HFFc6 (cell line): ENCODE measurements at places on chromosomes 3 and 15.

DNA sequence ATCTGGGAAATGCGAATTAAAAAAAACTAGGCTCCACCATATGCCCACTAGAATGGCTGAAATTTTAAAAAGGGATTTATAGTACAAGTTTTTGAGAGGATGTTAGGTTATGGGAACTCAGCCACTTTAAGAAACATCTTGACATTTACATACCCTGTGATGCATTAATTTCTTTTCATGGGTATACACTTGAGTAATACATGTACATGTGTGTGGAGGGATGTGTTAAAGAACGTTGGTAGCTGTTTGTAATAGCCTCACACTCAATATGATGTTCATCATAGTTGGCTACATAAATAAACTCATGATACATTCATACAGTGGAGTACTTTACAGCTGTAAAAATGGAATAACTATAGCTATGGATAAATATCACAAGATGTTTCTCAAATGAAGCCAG is 40.9 kb downstream of the MEF2A start:
- DNase-seq, result no peak

DNA sequence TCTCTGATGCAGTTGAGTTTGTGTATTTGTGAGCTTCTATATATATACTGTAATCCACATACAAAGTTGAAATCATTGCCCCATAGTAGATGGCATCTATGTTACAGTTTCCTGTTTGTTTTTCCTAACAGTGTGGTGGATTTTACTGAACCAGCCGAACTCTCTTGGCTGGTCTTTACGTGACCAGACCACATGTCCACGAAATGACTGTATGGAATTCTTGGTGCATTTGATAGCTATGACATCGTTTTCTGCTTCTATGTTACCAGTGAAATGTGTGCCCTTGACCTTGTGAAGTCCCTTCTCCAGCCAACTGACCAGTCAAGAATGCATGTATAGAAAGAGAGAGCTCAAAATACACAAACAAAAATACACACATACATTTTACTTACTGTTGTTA is 1.8 kb downstream of the KCNMB2 start:
- DNase-seq, result no peak

DNA sequence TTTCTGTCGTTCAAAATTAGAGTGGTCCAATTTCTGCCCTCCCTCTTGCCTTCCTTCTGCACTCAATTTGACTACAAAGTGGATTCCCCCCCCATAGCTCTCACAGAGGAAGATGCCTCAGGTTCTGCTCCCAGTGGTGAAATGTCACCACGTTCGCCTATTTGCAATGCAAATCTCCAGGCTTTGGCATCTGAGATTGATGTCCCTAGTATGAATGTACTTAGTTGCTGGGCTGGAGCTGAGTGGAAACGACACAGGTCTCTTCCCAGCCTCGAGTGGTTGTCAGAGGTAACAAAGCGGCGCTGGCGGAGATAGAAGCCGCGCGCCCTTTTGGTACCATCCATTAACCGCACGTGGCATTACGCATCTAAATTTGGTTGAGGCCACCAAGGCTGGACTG is 860.1 kb downstream of the MCTP2 start:
- no peak for DNase-seq

GRCh38 chr15:45106002-45106790 is 7.8 kb downstream of the DUOX2 start:
- DNase-seq, result no peak

DNA sequence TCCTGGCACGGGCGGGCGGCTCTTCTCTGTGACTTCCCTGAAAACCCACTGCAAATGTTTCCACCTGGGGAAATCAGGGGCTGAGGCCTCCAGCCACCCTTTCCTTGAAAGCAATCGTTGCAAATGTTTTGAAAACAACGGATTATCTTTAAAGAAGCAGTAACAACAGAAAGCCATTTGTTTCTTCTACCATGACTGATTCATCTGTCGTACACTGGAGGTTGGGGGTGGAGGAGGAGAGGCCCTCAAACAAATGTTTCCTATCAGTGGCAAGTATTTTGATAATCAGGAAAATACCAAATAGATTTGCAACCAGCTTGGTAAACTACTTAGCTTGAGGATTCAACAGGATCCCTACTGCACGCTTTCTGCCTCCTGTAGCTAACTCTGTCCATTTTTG is 114.9 kb downstream of the PDZRN3 start:
- DNase-seq, result no peak

- no peak for DNase-seq
Observed at GRCh38 chr15:85492406-85492805, 112.0 kb downstream of the AKAP13 start.

DNA sequence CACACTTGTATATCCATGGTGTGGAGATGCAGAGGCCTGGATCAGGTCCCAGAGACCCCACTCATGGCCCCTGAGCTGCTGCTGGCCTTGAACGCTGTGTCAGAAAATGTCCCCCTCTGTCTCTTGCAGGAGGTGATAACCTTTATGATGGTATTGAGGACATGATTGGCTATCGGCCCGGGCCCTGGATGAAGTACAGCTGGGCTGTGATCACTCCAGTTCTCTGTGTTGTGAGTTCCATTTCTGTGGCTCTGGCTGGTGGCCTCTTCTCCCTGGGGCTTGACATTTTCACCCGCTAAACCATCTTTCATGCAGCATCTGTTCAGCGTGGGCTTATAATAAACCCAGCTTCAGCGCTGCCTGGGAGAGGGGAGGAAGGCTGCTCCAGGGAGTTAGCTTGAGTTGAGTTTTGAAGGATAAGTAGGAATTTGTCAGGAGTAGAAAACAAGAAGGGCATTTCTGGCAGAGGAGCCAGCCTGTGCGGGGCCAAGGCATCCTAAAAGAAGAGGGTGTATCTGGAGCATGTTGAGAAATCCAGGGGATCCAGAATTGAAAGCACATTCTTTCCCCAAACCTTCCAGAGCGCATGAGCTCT is 61.1 kb downstream of the GRIP2 start:
- no peak for DNase-seq

GRCh38 chr15:78988361-78988911 is 43.6 kb upstream of the CTSH start:
- DNase-seq, result peak; percentile 96

DNA sequence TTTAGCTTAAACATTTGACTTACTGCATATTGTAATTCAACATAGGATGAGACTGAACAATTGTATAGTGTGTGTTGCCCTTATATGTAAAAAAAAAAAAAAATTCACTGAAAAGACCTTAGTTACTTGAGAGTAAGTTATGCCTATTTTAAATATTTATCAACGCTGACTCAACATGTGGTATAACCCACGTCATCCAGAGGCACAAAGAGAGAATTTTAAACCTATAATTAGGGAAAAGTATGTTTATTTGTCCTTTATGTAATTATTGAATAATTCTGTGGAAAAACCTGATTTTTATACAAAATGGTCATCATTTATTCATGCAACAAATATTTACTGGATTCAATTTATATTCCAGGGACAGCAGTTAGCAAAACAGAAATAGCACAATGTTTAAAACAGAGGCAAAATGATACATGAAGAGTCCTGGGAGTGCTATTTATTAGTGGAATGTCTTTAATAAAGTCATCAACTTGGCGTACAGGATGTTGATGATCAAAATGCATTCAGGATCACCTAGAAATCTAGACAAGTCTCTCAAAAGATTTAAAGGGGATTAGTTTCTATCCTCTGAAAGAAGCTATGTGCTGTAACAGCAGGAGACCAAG is 223.7 kb downstream of the PCCB start:
- DNase-seq, result peak; percentile 72

GRCh38 chr15:42057799-42058646 is 36.3 kb downstream of the PLA2G4D start:
- DNase-seq, result no peak

GRCh38 chr3:38137615-38138348 is 679 bp upstream of the MYD88 start:
- no peak for DNase-seq

GRCh38 chr3:13324835-13325501 is 95.2 kb downstream of the NUP210 start:
- no peak for DNase-seq

- DNase-seq, result no peak
Observed at GRCh38 chr3:25558796-25559195, 105.9 kb downstream of the TOP2B start.

- DNase-seq, result peak; percentile 40
Observed at GRCh38 chr3:131454501-131454900, 48.3 kb downstream of the MRPL3 start.

- no peak for DNase-seq
Observed at GRCh38 chr3:133453383-133453782, 53.5 kb downstream of the BFSP2 start.

DNA sequence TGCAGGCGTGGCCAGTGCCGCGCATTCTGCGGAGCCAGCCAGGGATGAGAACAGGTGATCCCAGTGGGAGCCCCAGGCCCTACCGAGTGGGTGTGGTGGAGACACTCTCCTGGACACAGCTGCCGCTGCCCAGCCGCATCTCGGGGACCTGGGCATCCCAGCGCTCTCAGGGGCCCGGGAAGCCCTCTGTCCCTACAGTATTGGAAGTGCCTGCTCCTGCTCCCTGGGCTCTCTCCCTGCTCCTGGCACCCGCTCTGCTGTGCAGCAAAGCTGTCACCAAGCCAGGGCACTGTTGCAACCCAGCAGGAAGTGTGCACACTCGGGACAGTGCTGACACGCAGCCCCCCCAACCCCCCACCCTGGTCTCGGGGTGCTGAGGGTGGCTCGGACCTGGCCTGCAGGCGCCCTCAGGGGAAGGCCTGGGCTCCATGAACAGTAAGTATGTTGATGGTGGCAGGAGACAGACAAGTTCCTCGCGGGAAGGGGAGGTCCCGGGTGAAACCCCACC is 1177.4 kb upstream of the GBE1 start:
- DNase-seq, result no peak

DNA sequence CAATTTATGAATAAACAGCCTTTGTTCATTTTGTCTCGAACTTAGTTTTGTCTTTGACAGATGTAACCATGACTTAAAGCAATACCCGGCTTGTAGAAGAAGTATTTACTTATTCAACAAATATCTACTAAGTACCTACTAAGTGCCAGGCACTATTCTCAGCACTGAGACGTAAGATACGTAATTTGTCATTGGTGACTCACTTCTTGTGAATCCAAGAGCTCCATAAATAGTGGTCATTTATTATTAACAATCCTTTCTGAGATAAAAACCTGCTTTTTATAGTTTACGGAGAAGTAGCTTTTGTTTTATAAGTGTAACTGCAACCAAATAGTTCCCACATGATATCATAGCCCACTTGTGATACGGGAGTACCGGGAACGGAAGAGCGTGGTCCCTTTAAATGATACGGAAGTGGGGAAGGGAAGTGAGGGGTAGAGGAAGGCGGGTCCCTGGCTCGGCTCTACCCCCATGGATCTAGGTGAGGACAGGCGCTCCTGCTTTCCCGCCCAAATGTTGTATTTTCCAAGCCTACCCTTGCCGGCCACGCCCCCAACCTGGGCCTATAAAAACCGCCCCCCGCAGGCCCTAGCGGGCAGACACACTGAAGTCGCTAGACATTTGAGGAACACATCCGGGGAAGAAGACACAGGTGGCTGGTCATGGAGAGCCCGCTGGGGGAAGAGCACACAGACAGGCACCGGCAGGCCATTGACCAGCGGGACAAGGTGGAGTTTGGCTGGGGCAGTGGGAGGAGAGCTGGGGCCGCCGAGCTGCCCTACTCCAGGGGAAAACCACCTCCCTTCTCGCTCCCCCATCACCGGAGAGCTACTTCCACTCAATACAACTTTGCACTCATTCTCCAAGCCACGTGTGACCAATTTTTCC is at the start of gene SAMMSON:
Gene SAMMSON, plus strand, starts transcription at position 594 of the 888 bp plus-strand sequence.
- DNase-seq, result peak; percentile 26

- DNase-seq, result no peak
Observed at GRCh38 chr3:126734106-126734723, 30.2 kb downstream of the CHCHD6 start.

GRCh38 chr3:75951941-75952340 is 166.6 kb upstream of the ZNF717 start:
- DNase-seq, result no peak

- DNase-seq, result no peak
Observed at GRCh38 chr15:100515758-100516157, 13.0 kb downstream of the CERS3 start.

GRCh38 chr3:141921316-141921715 is 44.9 kb downstream of the ATP1B3 start:
- DNase-seq, result no peak

DNA sequence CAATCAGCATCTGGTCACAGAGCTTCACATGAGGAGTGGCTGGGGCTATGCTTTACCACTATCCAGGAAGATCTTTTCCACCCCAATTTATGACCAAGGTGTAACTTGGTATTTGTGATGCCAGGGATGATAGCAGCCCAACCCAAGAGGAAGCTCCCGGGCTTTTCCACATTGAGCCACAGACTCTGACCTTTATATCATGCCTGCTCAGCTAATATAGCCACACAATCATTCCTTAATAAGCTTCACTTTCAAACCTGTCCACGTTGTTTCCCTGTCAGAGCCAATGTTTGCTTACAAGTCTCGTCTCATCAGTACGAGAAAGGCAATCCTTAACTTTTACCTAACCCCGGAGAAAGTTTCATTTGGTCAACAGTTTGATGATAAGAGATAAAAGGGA is 330.9 kb downstream of the SHQ1 start:
- no peak for DNase-seq

DNA sequence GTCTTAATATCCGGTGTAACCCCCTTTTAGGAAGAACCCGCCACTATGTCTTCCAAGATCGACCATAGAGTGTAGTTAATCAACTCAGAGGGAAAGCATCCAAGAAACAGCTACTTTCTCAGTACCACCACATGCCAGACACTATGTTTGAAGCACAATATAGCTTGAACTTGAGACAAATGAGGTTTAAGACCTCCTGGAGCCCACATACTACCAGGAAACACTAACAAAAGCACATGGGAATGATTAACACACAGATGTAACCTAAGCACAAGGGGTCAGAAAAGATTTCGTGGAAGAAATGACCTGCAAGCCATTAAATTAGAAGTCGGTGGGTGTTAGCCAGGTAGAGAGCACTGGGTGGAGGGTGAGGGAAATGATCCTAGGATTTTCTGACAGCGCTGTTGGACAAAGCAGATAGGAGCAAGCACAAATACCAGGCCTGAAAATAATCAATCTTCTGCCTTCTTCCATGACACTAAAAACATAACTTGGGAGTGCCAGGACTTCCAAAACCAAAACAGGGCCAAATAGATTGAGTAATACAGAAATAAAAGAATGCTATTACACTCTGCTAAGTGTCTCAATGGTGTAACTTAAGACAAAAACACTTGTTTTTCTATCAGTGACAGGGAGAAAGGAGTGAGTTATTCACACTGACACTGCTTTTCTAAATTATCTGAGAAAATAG is 213.7 kb downstream of the FOXP1 start:
- no peak for DNase-seq

DNA sequence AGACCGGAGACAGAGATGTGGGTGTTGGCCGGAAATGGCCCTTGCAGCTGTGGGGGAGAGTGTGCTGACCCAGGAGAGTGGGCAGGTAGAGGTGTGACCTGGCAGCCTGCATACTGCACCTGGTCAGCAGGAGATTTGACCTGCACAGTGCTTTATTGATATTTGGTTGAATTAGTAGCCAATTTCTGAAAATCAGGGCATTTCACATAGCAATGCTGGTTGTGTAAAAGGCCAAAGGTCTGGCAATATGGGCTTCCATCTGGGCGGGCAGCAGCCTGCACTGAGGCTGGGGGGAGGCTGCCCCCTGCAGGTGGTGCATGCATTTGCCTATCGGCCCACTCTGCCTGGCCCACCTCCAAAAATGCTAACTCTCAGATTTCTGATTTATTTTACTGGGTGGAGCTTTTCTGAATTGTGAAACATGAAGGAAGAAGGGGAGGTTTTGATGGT is 9.4 kb upstream of the MGLL start:
- DNase-seq, result no peak
